ENCODE measurements at places on chromosomes 2 and 18.

GRCh38 chr18:37289423-37289822 is 276.2 kb downstream of the CELF4 start:
- no peak for DNase-seq

- no peak for DNase-seq
Observed at GRCh38 chr2:113887009-113887792, 2.7 kb upstream of the ACTR3 start.

GRCh38 chr2:15640261-15640711 is 48.6 kb downstream of the DDX1 start:
- no peak for DNase-seq

DNA sequence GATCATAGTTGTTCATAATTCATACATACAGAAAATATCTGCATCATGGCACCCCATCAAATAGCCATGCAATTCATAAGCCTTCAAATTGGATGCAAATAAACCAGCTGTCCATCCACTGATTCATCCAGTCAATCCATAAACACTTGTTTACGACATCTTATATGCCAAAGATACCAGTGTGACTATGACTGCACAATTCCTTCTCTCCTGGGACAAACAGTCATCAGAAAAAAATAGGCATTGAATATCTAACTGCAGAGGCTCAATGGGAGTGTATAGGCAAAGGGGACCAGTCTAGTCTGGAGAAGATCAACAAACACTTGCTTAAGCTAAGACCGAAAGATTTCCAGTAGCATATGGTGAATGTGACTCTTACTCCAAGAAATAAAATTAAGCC is 70.0 kb downstream of the COL4A3 start:
- DNase-seq = no peak

GRCh38 chr18:32019251-32019948 is 775 bp downstream of the RNF125 start:
- peak; percentile 22 for DNase-seq

- DNase-seq = peak; percentile 17
Observed at GRCh38 chr2:73451263-73451972, 65.8 kb downstream of the ALMS1 start.

- DNase-seq = no peak
Observed at GRCh38 chr18:6255886-6256285, 158.8 kb downstream of the L3MBTL4 start.

- no peak for DNase-seq
Observed at GRCh38 chr2:197891897-197892442, 87.6 kb downstream of the PLCL1 start.

DNA sequence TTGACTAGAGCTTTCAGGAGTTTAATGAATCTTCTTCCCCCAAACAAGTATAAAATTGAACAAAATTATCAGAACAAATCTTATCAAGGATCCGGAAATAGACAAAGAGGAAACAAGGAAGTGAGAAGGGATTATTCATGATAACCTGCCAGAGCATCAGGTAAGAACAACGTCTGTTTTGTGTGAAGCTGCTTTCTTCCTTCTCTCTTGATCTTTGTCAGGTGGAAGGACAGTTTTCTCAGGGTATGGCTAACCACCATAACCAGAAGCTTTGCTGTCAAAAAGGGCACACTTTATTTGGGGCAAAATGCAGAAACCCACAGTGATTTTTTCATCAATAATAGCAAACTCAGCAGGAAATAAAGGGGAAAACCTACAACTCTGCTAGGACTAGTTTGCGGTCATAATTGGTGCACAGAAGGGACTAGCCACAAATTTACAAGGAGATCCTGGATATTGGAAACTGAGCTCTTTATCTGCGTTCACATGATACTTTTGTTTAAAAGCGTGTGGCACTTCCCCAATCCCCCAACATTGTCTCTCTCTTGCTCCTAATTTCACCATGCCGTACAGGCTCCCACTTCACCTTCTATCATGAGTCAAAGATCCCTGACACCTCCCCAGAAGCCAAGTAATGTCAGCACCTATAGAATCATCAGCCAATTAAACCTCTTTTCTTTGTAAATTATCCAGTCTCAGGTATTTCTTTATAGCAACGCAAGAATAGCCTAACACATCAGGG is 124.2 kb downstream of the FSIP2 start:
- no peak for DNase-seq

DNA sequence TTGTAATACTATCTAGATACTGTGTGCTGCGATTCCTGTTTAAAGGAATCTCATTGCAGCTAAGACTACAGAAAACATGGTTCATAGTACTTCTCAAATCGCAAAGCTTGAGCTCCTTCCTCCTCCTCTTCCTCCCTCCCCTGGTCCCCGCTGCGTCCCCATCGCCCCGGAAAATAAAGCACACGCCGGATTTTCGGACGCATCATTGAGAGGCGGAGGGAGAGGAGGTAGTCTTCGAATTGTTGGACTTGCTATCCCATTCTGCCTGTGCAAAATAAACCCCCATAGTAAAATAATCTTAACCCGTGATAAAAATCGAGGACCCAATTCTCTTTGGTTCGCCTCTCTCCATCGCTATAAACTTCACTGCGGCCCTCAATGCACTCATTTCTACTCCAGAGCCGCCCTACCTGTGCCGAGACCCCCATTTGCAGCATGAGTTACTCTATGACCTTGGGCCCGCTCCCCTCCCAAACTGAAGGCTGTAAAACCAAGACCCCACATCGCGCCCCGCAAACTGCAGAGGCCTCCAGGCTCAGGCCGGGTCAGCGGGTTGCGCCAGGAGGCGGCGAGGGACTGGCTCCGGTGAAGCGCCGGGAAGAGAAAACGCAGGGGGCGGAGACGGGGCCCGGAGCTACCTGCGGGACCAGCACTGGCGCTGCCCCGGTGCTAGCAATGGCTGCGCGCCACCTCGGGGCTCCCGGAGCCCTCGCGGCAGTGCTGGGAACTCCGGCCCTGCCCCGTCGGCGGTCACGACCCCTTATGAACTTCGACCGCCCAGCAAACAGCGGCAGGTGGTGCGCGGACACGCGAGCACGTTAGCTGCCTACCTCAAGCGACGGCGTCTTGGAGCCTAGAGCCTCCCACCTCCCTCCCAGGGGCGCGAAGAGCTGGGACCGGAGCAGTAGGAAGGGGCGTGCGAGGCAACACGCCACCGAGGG is 649 bp downstream of the ESCO1 start:
- DNase-seq = peak; percentile 66

GRCh38 chr2:128995086-128995485 is 676.4 kb upstream of the HS6ST1 start:
- DNase-seq = no peak

DNA sequence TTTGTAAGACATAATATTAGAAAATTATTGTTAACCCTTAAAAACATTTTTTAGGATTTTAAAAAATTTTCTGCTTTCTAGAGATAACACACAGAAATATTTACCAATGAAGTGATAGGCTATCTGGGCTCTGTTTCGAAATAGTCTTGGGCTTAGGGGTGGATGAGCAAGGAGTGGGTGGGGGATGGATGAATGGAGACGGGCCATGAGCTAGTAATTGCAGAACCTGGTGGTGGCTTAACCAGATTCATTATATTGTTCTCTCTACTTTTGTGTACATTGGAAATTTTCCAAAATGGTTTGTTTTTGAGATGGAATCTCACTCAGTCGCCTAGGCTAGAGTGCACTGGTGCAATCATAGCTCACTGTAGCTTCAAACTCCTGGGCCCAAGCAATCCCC is 89.6 kb downstream of the TCF7L1 start:
- DNase-seq = no peak

DNA sequence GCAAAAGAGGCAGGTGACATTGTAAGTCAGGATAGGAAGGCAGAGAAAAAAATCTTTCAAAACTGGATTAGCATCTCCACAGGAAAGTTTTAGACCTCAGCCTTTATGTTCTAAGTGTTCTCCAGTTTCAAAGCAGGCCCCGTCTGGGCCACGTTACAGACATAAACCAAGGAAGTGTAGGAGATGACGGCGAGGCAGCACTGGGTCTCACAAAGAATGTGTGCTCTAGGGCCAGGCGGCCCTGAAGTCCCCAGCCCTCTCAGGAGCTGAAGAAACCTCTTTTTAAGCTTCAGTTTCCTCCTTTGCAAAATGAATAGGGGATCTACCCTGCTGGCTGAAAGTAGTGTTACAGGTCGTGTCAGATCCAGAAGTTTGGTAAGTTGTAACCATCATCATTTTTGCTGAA is 81.7 kb downstream of the SPRED2 start:
- peak; percentile 80 for DNase-seq

GRCh38 chr2:238848976-238849853 is 1.3 kb downstream of the TWIST2 start:
- DNase-seq = no peak

DNA sequence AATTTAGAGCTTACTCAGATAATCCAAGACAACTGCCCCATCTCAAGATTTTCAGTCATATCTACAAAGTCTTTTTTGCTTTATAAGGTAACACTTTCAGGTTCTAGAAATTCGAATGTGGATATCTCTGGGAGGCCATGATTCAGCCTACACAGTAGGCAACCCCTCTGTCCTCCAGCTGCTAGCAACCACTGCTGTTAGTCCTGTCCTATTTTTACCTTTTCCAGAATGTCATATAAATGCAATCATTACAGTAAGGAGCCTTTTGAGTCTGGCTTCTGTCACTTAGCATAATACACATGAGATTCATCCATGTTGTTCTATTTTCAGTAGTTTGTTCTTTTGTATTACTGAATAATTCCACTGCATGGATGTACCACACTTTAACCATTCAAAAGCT is 28.5 kb upstream of the MARCHF7 start:
- no peak for DNase-seq

GRCh38 chr2:202307690-202308089 is 42.1 kb downstream of the NOP58 start:
- no peak for DNase-seq

DNA sequence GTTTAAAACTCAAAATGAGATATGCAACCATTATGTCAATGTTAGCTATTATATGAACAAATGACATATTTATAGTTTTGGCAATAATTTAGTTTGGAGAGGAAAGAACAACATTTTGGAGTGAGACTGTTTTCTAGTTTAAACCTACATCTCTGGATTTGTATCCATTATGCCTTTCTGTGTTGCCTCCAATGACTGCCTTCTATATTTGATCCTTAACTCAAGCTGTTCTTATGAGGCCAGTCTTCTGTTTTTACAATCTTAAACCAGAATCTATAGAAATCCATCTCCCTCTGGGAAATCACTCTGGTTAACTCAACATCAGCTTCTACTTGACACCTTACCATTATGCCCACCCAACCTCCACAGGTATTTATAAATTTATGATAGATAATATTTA is 67.5 kb downstream of the ZNF385B start:
- DNase-seq = no peak

DNA sequence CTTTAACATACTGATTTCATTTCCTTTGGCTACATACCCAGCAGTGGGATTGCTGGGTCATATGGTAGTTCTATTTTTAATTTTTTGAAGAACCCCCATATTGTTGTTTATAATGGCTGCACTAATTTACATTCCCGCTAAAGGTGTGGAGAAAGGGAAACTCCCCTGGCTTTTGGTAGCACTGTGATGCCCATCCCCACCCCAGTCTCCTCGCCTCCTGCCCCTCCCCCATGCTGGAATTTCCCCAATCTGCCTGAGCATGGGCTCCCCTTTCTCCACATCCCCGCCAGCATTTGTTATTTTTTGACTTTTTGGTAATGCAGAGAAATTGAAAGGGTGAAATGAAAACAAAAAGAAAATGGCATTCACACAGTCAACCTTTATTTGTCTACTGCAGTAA is 30.0 kb upstream of the SULT1C4 start:
- no peak for DNase-seq

- no peak for DNase-seq
Observed at GRCh38 chr2:144533221-144533620, 13.3 kb upstream of the ZEB2 start.

- DNase-seq = no peak
Observed at GRCh38 chr18:79756826-79757225, 40.9 kb upstream of the KCNG2 start.

DNA sequence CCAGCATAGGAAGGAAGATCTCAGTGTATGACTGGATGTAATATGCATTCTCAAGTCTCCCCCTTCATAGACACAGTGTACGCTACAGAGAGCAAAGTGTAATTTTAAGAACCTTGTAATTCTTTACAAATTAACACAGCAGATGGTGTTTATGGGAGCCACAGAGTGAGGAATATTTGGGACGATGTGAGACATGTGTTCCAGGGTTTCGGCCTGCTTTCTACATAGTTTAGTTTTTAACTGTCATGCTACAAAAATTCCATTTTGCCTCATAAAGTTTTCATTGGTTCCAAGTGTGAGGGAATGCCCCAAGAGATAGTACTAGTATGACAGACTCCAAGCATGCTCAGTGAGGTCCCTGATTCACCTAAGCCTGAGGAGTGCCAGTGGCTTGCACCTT is 76.2 kb upstream of the LRRTM1 start:
- no peak for DNase-seq

- no peak for DNase-seq
Observed at GRCh38 chr2:131659168-131659572, 131.5 kb downstream of the CCDC74A start.

DNA sequence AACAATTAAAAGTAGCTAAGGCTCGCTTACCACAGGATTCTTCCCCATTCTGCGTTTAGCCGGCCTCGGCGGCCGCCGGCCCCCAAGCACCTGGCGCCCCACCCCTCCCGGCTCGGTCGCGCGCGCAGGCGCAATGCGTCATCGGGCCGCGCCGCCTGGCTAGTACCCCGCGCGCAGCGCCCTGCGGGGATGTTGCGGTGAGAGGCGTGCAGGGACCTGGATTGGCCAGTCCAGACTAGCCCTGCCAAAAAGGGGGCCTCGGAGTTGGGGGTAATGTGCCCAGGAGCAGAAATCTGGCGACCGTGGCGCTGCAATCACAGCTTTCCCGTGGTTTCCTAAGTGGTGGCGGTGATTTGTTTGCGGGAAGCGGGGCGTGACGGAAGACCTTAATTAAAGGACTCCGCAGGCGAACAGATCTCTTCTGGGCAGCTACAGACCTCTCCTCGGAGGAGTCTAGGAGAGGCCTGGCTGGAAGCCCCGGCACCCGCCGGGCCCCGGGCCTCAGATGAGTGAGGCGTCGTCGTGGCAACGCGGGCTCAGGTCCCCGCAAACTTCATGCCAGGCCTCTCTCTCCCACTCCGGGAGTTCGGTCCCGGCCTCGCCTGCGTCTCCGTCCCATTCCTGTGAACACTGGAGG is 606 bp downstream of the TMEM237 start:
- DNase-seq = peak; percentile 87

- no peak for DNase-seq
Observed at GRCh38 chr2:231053846-231054245, 2.8 kb upstream of the PSMD1 start.

- no peak for DNase-seq
Observed at GRCh38 chr2:129142465-129142864, 823.8 kb upstream of the HS6ST1 start.

DNA sequence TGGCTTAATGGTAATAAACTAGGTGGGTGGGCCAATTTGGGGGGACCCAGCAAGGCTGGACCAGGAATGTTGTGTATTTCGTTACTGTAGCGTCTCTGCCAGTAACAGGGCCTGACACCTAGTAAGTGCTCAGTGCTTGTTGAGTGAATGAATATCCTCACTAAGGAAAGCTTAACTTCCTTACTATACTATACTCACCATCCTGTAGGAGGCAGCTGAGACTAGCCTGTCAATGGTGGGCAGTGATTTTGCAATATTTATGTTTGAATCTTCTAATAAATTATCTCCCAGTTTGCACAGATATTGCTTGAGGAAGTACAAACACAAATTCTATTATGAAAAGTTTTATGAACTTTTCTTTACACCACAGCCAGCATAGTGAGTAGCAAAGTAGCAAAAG is 370.7 kb upstream of the SYT4 start:
- DNase-seq = no peak

- no peak for DNase-seq
Observed at GRCh38 chr2:100903534-100904258, 83.8 kb downstream of the NPAS2 start.

- no peak for DNase-seq
Observed at GRCh38 chr2:207087046-207087902, 78.5 kb downstream of the KLF7 start.
